ENCODE measurements at places on chromosomes 5 and 9.

DNA sequence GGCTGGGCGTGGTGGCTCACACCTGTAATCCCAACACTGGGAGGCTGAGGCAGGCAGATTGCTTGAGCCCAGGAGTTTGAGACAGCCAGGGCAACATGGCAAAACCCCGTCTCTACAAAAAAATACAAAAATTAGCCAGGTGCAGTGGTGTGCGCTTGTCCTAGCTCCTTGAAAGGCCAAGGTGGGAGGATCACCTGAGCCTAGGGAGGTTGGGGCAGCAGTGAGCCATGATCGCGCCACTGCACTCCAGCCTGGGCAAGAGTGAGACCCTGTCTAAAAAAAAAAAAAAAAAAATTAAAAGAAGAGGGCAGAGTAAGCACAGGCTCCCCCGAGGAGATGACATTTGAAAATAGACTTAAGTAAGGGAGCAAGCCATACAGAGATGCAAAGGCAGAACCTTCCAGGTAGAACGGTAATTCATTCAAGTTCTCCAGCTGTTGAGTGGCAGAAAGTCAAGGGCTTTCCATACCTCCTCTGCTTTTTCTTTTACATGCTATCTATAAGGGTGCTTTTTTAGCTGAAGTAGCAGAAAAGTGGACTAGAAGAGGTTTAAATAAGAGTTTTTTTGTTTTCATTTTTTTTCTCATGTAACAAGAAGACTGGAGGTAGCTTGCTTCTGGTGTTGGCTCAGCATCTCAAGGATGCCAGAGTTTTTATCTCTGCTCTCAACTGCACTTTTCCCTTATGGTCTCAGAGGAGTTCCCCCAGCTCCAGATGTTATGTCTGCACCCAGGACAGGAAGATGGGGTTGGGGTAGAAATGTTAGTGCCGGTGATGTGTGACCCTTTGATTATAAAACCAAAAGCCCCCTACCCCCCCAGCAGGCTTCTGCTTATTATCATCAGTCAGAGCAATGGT is 40.8 kb downstream of the ERGIC1 start:
- no peak for DNase-seq

DNA sequence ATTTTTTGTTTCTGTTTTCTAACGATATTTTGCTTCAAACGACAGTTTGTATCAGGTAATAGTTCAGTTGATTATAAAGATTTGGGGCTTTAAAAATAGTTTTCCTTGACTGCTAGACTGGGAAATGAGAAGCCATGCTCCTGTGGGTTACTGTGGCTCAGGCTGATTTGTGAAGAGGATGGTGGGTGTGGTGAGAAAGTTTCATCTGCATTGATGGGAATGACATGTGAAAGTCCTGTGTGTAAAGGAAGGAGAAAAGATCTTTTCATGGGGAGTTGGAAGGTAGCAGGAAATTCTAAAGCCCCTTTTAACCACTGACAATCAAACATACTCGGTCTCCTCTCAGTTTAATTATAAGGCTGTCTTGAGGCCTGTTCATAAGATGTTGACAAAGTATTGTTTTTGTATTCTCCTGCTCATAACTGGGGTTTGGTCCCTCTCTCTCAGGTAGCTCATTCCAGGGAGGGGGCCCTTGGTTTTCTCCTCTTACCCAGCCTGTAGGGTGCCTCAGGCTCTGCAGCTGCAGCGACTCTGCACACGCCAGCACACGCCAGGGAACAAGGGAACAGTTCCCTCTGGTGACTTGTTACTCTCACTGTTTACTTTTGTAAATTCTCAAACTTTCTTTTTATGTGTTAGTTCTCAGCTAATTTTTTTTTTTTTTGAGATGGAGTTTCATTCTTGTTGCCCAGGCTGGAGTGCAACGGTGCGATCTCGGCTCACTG is 91.6 kb downstream of the CARTPT start:
- no peak for DNase-seq

- no peak for DNase-seq
These were observed 99.9 kb upstream of the PPP1R26 start for GRCh38 chr9:135379540-135380267.

DNA sequence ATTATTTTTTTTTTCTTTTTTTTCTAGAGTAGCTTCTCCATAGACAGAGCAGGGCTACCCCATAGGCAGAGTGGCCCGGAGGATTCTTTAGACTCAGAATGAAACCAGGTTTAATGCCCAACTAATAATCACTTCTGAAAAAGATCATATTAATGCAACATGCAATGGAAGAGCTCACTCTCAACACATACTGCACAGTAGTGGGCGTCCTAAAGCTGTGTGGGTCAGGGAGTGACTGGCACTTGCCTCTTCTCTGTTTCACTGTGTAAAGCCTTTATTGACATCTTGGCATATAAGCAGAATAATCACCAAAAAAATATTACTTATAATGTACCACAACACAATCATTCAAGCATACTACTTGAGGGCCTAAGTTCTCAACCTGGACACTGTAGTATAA is 11.1 kb downstream of the PWWP2A start:
- no peak for DNase-seq

DNA sequence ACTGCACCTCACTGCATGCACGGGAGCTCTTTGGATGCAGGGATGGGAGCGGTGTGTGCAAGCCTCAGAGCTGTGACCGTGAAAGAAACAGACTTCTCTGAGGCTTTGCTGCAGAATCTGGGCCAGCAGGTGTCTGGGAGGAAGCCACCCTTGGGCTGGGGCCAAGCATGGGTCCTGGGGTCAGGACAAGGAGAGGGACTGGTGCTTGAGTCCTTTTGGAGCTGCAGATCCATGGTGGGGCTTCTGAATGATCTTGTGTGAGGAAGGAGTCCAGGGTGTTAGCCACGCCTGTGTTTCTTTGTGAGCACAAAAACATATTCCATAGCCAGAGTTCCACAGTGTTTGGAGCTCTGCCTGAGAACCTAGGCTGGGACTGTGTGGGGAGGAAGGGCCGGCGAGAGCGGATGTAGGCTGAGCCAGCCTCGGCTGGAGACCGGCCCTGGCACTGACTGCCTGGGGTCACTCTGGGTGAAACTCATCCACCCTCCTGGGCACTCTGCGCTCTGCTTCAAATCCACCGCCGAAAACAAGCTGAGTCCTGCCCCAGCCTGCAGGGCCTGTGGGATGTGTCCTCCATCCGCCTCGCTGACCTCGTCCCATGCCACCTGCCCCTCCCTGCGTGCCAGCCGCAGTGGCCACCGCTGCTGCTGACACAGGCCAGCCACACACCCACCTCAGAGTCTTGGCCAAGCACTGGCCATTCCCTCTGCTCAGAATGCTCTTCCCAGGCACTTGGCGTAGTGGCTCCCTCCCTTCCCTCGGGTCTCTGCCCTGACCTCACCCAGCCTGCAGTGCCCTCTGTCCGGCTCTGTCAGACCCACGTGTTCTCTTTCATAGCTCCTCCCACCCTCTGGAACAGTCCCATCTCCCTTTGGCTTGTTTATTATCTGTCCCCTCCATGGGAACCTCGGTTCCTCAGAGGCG is 26.7 kb downstream of the ERGIC1 start:
- no peak for DNase-seq

DNA sequence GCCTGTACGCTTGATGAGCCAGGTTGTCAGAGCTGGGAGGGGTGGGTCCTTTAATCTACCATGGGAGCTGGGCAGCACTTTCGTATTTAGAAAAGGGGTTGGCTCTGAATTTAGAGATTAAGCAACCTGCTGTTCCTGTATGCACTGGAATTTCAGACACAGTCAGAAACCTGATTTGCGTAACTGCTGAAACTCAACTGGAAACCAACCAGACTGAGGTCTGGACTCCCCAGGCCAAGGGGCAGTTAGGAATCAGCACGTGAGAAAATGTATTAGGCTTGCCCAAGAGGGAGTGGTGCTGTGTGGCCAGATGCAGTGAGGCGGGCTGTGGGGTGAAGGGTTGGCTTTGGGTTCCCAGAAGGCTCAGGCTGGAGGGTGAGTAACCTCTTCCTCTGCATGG is 235.0 kb downstream of the GOLPH3 start:
- no peak for DNase-seq

GRCh38 chr9:137427454-137428310 is 4.5 kb downstream of the NOXA1 start:
- DNase-seq = no peak

DNA sequence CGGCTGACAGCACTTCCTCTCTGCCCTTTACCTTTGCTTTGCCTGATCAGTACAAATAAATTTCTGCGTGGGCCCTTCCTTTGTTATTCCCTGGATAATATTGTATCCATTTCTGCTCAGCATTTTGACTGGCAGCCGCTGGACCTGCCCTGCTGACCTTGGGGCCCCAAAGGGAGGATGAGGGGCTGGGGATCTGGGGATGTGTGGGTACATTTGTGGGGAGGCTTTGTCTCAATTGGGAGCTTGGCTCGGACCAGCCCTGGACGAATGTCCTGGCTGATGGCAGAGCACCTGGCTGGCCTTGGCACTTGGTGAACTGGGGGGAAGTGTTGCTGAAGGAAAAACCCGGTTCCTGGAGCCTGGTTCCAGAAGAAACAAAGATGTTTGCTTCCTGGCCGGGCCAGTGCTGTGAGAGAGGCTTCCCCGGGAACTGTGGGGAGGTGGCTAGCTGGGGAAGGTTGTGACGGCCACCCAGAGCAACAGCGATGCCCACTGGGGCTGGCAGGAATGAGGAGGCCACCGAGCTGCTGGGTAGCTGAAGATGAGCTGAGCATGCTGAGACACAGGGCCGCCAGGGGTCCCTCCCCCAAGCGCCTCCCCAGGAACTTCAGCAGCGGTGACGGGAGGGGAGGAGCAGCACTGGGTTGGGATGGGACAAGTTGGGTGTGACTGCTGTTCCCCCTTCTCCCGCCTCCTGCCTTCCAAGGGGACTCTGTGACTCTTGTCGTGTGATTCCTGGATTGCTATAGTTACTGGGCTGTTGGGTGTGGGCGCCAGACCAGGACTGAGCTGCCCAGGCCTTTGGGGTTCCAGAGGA is 8.4 kb downstream of the LMX1B start:
- no peak for DNase-seq

GRCh38 chr9:72173080-72173479 is 23.8 kb downstream of the GDA start:
- no peak for DNase-seq

- no peak for DNase-seq
These were observed 536.3 kb upstream of the PTPRD start for GRCh38 chr9:11149065-11149464.

DNA sequence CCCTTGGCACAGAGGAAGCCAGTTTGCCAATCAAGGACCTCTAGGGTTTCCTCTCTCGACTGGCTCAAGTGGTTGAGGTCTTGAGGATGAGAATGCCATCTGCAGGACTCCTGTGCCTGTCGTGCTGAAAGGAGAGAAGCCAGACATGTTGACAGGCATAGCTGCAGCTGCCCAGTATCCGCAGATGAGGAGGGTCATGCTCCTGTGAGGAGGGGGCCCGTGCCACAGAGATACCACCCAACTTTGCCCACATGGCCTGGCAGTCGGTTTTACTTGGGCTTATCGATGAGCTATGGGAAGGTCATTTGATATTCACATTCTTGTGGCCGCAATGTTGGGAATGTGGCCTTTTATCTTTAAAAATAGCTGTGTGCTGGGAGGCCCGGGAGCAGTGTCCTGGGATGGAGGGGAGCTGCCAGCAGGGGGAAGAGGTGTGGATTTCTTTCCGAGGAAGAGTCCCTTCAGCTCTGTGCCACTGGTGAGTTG is 17.4 kb downstream of the FRMPD1 start:
- DNase-seq = no peak

- no peak for DNase-seq
These were observed 25.6 kb downstream of the FBXW11 start for GRCh38 chr5:171980792-171981191.

DNA sequence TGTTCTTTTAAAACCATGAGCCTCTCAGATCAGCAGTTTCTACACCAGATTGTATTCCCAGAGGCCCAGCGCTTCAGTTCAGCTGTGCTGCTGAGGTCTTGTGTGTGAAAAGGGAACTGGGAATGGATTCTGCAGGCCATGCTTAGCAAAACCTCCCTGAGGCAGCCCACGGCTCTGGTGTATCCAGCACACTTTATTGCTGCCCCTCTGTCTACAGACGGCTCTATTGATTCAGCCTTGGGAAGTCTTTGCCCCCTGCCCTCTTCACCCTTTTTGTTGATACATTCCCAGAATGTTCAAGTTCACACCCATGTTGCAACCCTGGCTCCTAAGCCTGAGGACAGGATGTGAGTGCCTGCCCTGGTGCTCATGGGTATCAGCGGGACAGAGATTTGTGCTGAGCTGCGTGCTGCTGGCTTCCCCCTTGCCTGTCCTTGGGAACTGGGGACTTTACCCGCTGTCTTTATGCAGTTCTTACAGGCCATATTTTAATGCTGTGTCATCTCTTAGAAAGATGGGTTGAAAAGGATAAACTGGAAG is 37.3 kb downstream of the ARHGAP26 start:
- DNase-seq = no peak

- DNase-seq = no peak
These were observed 235.7 kb downstream of the TUSC1 start for GRCh38 chr9:25442526-25442925.

DNA sequence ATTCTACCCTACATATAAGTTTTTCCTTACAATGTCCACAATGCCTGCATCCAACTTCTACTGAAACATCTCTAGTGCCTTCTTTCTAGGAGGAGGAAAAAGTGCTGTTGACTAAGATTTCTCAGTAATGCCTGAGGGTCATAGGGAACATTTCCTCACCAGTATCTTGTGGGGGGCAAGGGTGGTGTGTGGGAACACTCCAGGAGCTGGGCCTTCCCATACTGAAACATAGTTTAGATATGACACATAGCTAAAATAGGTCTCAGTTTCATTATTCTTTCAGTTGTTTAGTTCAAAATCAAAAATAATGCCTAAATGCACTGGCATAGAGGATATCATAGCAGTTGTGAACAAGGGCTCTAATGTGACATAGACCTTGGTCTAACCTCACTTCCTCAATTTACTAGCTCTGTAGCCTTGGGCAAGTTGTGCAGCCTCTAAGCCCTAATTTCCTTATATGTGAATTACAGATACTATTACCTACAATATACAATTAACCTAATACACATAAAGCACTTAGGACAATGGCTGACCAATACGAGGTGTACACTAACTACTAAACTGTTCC is 66.1 kb downstream of the HAPLN1 start:
- no peak for DNase-seq

DNA sequence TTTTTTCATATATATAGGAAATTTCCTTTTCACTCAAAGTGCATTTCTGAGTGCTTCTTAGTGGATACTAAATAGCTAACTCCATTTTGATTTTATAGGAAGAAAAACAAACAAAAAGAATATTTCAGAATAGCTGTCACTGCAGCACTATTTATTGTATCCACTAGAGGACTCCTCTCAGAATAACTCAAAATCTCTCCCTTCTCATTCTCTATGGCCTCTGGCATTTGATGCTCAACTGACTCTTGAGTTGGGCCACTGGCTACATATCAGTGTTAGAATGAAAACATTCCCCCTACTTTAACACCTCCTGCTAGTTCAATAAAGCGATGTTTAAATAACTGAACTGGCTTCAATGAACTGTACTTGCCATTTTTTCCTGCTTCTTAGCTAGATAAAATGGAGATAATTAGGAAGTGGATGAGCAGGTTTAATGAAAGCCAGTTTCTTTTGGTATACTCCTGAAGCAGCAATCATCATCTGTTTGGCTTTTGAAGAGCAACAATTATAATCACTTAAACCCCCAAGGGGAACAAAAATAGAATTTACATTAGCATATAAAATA is 16.6 kb upstream of the ELAVL2 start:
- DNase-seq = no peak

Measured in activated CD4-positive, alpha-beta memory T cell treated with anti-CD3 and anti-CD28 coated beads, Interleukin-2, amount 10 ng/mL, durations not matched to agents 7 days and 5 days (primary cell).